ENCODE measurements at places on chromosomes 7 and 10. TPM values are rescaled to one million over a fixed set of nuclear protein-coding genes. Genes with fewer than 3 reads are reported as not detected.

DNA sequence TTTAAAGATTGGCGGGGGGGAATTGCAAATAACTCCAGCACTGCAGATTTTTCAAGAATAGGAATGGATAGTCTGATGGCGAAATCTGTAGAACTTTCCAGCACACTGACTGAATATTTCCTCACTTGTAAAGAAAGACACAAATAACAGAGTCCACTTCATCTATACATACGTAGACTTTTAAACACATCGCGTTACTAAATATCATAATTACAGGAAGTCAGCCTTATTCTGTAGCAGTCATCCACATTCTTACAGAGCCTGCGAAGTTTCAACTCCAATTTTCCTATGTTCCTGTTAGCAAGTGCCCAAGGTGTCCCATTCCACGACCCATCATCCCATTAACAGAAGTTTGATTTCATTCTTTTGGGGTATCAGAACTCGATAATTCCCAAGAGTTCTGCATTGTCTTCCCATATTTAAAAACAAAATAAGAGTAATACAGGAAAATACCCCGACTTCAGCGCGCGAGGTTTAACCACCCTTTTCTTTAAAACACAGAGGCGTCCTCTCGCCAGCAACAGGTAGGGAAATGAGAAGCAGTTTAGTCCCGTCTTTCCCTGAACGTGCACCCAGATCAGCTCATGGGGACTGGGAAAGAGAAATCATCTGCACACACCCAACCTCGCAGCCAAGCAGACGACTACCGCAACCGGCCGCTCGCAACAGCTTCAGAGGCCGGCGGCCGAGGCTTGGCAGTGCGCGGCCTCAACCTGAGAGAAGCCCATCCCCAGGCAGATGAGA, 880 bp downstream of the HERC4 start:
- DNase-seq = no peak

- DNase-seq = no peak
Observed at GRCh38 chr10:90862908-90863514, 5.2 kb upstream of the HTR7 start.

GRCh38 chr10:123527151-123527550, 139.0 kb upstream of the GPR26 start:
- DNase-seq = no peak

HIPK2 gene
- 35.3 TPM for total RNA-seq

UBTD1 gene
- 15.8 TPM for total RNA-seq

- DNase-seq = no peak
Observed at GRCh38 chr10:482051-482501, 207.4 kb downstream of the DIP2C start.

DNA sequence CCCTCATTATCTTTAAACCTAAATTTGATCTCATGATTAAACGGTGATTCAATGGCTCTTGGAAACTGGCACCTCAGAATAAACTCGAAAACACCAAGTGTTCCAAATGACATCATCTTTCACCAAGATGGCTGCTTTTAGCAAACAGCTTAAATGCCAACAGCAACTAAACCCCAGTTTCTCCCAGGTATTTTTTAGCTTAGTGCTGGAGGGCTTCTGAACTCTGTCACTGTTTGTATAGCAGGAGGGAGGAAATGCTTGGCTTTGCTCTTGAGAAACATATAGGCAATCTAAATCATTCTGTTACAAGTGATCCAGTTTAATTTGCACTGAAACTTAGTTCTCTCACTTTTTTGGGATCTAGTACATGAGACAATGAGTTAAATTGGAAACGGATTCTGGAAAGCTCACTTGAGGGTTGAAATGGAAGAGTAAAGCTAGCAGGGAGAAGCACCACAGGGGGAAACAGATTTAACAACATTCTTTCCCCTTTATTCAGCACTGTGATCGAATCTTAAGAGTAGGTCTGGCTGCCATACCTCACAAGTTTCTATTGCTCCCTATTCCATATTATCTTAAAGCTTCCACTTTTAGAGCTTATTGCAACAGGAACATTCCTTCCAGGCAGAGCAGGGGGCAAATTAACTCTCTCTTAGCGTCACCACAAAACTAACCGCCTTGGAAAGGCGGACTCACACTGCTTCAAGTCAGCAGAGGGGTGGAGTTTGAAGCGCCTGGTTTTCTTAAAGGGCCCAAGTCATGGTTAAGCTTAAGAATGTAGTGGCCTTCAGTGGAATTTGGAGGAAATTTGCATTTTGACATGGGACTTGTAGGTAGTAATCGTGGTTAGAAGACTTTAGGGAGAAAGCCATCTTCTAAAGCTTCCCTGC, 1.8 kb upstream of the CCDC6 start:
- DNase-seq = no peak

DNA sequence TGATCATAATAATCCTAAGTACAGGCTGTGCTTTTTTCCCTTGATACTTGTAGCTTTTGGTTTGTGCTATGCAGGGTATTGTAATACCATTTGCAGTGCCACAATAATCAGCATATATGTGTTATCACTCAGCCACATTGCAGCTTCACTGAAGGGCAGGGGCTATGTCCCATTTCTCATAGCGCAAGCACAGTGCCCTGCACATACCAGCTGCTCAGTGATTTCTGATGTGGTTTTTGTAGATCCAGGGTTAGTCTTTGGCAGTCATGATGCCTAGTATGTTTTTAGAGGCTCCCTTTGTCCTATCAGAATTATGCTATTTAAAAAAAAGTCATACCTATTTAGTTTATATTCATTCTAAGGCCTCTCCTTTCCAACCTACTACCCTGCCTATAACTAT, 25.8 kb downstream of the MET start:
- no peak for DNase-seq

MINPP1 gene
- total RNA-seq = 10.3 TPM

DNA sequence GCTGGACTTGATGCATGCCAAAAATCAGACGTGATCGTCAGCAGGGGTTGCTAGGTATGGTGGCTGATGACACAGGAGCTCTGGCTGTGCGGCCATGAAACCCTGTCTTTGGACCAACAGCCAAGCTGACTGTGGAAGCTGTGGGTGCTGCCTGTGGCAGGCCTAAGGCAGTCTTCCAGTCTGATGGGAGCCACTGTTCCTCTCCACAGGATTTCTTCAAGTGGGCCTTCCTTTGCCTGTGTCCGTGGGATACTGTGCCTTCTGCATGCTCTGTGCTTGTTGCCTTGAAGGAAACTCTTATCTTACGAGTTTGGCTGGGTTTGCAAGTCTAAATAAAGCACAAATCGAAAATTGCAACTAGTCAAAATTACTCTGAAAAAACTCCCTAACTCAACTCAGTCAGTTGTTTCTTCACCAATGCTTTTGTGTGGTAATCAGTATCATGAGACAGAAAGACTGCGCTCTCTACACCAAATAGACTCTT, 101.9 kb upstream of the PDLIM1 start:
- no peak for DNase-seq

DNA sequence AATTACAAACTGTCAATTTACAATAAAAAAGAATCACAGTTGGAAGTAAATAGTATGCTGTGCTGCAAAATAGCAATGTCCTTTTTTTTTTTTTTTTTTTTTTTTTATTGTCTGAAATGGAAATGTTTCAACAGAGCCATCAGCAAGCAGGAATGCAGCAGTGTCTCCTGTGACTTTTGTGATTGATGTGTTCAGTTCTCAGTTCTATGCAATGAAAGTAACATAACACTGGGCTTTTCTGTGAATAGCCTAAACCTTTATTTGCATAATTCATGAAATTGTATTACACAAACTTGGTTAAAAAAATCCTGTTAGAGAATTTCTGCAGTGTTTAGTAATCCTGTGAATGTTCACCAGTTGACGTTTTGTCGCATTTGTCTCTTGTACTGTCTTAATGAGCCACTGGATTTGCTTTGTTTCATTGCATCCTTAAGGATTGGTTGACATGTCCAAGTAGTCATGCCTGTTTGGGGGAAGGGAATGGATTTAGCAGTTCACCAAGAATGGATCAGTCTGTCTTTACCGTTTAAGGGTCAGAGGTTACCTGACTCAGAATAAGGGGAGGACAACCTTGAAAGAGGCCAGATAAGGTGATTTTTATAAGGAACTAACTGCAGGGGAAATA, 192.7 kb downstream of the MLLT10 start:
- DNase-seq = no peak

CALHM1 gene
- total RNA-seq = not detected

HSPA14 gene
- 11.5 TPM for total RNA-seq

ADIRF gene
- 520 TPM for total RNA-seq

Measured in aorta (tissue), 5 donors.